ENCODE measurements at places on chromosomes 4 and X.

DNA sequence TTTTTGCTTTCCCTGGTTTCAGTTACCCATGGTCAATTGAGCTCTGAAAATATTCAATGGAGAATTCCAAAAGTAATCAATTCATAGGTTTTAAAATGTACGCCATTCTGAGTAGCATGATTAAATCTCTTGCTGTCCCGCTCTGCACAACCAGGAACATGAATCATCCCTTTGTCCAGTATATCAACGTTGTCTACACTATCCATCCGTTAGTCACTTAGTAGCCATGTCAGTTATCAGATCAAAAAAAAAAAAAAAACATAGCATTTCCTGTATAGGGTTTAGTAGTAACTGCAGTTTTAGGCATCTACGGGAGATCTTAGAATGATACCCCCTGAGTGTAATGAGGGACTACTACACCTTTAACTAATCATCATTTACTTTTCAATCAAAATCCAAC is 15.1 kb downstream of the LAMP2 start:
- no peak for DNase-seq

DNA sequence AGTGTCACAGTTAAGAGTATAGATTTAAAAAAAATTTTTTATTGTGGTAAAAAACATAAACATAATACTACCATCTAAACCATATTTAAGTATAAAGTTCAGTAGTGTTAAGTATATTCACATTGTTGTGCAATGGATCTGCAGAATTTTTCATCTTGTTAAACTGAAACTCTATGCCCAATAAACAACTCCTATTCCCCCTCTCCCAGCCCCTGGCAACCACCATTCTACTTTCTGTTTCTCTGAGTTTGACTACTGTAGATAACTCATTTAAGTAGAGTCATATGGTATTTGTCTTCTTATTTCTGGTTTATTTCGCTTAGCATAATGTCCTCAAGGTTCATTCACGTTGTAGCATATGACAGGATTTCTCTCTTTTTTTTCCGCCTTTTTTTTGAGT is 112.4 kb downstream of the PTTG2 start:
- no peak for DNase-seq

GRCh38 chr4:184355111-184355604 is 119.2 kb downstream of the IRF2 start:
- no peak for DNase-seq

DNA sequence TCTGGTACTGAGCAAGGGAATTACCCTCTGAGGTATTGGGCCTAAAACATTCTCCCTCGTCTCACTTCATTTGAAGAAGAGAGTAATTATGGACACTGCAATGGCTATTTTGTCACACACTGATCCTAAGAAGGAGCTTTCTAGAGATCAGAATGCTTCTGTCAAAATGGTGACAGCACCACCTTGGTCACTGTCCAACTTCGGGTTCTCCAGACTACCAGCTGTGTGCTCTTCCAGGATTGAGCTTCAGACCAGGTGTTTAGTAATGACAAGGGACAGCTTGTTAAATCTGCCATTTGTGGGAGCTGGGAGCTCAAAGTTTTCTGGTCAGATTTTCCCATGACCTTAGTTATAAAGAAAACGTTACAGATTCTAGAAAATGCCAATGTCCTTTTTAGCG is 105.4 kb downstream of the POLA1 start:
- no peak for DNase-seq

DNA sequence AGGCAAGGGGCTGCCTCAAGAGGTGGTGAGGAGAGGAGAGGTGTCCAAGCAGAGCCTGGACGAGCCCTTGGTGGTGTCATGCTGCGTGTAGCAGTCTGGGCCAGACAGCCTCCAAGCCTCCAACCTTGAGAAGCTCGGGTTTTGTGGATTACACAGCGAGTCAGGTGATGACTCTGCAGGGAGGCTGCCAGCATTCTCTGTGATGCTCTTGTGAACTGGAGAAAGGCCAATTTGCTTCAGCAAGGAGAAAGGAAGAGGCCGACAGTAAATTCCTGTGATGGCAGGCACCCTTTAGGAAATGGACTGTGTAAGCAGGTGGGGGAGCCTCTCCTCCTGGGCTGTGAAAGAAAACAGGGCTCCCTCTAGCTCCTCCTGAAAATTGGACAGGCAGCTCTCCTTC is 36.0 kb upstream of the CD99L2 start:
- DNase-seq = peak; percentile 91

- peak; percentile 69 for DNase-seq
Measured at GRCh38 chr4:26821677-26822503, 38.8 kb upstream of the STIM2 start.

GRCh38 chr4:43990963-43991362 is 457.6 kb downstream of the KCTD8 start:
- peak; percentile 7 for DNase-seq

DNA sequence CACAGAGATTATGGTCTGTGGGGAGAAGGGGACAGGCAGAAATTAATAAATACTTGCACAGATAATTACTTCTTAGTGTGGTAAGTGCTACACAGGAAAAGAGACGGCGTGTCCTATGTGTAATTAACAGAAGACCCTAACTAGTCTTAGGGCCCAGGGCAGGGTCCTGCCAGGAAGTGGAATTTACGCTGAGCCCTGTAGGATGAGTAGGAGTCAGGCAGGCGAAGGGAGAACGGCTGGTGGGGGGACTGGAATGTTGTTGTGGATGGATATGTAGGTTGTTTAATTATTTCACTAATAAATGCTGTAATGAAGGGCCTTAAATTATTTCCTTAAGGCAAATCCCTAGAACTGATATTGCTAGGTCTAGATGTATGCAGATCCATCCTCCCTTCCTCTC is 26.7 kb upstream of the MFAP3L start:
- DNase-seq = no peak

DNA sequence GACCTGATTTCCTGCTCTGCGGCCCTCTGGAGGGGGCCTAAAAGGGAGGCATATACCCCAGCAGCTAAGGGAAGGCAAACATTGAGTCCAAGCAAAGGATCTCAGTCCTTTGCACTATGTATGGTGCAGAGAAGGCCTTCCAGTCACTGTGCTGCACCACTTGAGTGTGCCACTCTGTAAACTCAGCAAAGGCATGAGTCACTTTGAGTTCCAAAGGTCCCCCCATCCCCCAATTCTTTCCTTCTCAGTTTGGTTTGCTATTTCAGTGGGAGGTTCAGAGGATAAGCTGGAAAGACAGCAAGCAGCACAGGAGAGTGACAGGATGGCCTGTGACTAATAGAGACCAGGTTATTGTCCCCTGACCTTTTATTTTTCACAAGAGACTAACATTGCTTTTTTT is 131.3 kb downstream of the FHDC1 start:
- peak; percentile 77 for DNase-seq

DNA sequence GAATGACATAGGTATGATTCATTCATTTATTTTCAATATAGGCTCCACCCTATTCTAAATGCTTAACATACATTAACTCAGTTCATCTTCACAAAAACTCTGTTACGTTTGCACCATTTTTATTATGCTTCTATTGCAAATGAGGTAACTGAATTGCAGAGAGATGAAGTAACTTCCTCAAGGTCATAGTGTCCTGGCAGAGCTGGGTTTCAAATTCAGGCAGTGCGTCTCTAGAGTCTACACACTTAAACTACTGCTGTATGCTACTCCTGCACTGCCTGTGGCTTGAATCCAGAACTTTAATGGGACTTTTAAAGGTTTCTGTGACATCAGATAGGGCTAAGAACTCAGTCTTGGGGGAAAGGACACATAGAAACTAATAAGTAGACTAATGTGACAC is 413.4 kb downstream of the UBE2NL start:
- DNase-seq = no peak

DNA sequence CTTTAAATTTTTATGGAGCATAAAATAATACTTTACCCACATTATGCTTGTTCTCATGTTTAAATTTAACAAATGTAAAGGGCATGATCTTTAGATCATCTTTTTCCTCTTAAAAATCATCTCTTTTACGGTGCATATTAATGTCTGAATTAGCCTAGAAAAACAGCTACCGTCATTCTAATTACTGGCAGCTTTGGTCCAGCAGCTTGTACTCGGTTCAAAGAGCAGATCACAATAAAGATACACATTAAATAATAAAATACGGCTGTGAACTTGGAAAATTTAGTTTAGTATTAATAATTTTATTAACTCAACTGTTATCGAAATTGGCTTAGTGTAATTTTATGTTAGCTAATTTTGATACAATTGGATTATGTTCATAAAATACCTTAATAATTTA is 19.1 kb downstream of the CCSER1 start:
- no peak for DNase-seq

DNA sequence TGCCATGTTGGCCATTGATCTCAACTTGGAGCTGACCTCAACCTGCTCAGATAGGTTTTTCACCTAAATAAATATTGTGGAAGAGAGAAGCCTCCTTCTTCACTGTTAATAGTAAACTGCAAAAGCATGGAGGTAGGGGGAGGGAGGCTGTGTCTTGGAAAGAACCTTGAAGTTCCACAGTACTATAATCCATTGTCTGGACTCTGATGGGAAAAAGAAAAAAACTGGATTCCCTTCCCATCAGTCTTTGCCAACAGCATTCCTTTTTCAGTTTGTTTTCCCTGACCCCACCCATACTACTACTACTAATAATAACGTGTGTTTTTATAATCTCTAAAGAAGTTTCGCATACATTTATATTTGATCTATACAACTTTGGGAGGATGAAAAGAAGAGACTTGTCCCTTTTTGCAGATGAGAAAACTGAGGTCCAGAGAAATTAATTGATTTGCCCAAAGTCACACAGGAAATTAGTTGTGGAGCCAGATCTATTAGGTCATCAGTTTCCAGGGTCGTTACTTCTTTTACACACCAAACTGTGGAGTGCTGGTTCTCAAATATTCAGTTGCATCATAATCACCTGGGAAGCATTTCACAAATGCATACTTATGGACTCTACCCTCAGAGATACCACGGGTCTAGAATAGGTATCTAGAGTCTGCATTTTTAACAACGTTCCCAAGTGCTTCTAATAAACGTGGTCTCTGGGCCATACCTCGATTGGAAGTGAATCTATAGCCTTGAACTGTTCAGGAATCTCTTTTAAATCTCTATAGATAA is 59.1 kb downstream of the LUZP4 start:
- DNase-seq = no peak

DNA sequence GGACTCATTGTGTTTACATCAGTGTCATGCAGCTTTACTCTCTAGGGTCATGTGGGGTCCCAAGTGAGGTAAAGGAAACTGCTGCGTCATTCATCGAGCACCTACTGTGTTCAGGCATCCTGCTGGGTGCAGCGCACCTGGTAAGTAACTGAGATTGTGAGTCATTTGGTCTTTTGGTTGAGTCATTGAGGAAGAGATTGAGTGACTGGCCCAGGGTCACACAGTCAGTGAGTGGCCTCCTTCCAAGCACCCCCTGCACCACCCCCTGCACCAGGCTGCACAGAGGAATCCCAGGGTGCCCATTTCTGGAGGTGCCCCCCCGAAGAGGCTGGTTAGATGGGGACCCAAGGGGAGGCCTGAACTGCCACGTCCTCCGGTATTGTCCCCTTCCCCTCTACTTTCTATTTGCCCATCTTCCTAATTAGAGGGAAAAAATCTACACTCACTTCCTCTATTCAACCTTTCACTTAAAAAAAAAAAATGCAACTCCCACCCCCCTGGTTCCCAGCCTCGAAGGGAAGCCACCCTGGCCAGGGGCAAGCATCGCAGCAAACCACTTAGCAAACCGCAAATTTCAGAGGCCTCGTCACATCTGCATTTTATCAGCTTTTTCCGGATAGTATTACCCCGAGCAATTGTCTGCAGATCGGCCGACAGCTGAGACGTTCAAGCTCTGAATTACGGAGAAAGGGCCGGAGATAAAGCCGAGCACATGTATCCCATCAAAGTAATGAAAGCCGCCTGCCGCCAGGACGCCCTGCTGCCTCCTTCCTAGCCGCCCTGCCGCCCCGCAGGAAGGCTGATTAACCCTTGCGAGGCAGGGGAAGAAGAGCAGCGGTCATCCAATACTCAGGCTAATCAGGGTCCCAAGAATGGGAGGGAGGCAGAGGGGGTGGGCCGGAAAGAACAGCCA is 96.3 kb upstream of the MSX1 start:
- DNase-seq = peak; percentile 98

GRCh38 chrX:93985344-93986307 is 311.6 kb downstream of the FAM133A start:
- DNase-seq = peak; percentile 21

DNA sequence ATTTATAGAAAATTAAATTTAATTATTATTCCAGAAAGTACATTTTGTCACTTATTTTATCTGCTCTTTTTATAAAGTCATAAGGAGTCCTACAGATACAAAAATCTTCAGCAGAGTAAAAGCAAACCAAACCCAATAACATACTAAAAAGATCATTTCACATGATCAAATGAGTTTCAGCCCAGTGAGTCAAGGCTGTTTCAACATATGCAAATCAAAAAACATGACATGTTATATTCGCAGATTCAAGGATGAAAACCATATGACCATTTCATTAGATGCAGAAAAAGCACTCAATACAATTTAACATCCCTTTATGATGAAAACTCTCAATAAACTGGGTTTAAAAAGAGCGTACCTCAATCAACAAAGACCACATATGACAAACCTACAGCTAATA is 214.3 kb downstream of the FAT4 start:
- no peak for DNase-seq

DNA sequence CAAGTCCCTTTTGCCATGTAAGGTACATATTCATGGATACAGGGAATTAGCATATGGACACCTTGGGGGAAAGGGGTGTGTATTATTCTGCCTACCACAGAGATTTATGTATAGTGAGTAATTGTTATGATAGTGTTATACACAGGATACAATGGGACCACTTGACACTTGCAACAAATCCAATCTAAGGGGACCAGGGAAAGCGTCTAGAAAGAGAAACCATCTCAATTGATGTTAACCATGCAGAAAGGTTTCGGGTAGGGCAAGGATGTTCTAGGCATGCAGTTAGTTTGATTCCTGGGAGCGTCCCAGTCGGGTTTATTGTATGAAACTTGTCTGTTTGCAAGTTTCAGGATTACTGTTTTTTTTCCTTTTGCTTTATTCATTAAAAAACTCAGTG is 34.2 kb downstream of the MMRN1 start:
- no peak for DNase-seq

GRCh38 chr4:74777531-74777930 is 16.8 kb downstream of the BTC start:
- DNase-seq = no peak

DNA sequence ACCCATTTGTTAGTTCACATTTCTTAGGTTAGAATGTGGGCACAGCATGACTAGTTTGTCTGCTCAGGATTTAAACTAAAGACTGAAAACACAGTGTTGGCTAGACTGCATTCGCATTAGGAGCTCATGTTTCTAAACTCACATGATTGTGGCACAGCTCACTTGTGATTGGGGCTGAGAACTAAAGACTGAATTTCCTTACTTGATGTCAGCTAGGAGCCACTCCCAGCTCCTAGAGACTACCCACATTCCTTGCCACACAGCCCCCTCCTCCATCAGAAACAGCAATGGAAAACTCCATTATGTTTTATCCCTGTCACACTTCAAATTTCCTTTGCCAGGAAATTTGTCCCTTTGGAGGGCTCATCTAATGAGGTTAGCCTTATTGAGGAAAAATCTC is 170.2 kb upstream of the NUDT6 start:
- DNase-seq = peak; percentile 39

- no peak for DNase-seq
Measured at GRCh38 chr4:3266076-3266475, 17.1 kb downstream of the MSANTD1 start.

- no peak for DNase-seq
Measured at GRCh38 chr4:48153791-48154550, 19.9 kb upstream of the TXK start.

GRCh38 chr4:173074501-173074946 is 94.1 kb upstream of the GALNT7 start:
- peak; percentile 95 for DNase-seq

- peak; percentile 17 for DNase-seq
Measured at GRCh38 chr4:2177443-2178093, 64.4 kb downstream of the HAUS3 start.

- no peak for DNase-seq
Measured at GRCh38 chr4:184960505-184960971, 57.8 kb upstream of the HELT start.
